Activated naive CD4-positive, alpha-beta T cell treated with Interleukin-2 at 50 U/mL for 16 hours (primary cell): ENCODE measurements at places on chromosomes 13 and 19.

GRCh38 chr19:49956115-49956495 is 4.9 kb downstream of the SIGLEC11 start:
- no peak for DNase-seq

DNA sequence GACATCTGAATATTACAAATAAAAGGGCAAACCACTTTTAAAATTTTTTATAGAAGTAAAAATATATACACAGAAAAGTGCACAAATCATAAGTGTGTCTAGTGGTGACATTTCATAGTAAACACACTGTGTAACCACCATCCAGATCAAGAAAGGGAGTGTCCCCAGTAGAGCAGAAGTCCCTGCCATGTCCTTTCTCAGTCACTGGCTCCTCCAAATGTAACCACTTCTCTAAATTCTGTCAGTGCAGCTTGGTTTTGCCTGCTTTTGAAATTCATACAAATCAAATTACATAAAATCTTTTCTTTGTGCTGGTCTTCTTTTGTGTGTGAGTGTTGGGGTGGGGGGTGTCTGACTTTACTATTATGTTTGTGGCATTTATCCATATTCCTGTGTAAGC is 116.5 kb downstream of the RBM26 start:
- no peak for DNase-seq

DNA sequence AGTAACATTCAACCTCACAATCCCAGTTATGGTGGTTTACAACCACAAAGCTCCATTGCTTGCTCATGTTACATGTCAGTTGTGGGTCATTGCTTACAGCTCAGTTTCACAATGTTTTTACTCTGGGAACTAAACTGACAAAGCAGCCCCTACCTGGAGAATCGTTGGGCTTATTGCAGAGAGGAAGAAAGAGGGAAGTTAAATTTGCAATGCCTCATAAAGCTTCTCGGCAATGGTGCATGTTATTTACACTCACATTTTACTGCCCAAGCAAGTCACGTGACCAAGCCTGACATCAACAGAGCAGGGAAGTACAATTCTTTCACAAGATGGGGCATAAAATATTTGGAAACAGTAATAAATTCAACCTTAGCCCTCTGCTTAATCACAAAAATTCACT is 441.6 kb downstream of the TDRD3 start:
- DNase-seq: no peak

- DNase-seq: no peak
Measured at GRCh38 chr13:47396915-47397314, 500.1 kb upstream of the HTR2A start.

DNA sequence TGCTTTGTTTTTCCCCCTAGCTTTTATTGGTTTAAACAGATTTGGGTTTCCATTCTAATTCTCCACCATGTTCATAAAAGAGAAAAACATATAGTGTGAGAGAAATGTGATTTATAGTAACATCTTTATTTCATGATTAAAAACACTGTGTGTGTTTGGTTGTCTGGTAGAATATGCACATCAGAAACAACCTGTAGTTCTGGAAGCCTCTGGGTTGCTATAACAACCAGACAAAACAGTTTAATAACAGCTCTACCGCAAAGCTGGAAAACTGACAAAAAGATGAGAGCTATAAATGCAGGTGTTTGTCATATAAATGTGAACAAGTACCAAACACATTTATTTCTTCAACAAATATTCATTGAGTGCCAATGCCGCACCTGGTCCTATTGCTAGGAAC is 9.8 kb downstream of the KBTBD6 start:
- no peak for DNase-seq
